Effector memory CD4-positive, alpha-beta T cell (primary cell): ENCODE measurements at places on chromosomes 16 and 17.

GRCh38 chr16:19655242-19655777 is 62.7 kb downstream of the KNOP1 start:
- no peak for DNase-seq

DNA sequence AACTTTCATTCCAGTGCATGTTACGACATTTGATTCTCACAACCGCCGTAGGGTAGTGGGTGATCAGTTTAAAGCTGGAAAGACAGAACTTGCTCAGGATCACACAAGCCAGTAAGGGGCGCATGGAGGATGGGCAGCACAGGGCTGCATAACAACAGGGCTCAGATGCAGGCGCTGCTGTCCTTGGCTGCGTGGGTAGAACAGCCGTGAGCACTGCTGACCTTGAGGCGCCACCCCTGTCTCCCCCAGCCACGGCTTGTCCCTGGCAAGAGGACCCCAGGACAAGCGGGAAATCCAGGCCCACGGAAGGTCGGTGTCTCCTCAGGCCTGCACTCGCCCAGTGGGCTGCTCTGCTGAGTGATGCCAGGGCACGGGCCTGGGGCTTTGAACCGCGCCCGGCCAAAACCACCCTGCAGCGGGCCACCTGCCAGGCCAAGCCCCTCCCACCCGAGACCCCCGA is 84.7 kb downstream of the LMF1 start:
- no peak for DNase-seq

- DNase-seq: no peak
These were observed 1.1 kb downstream of the MPP2 start for GRCh38 chr17:43905985-43906852.

DNA sequence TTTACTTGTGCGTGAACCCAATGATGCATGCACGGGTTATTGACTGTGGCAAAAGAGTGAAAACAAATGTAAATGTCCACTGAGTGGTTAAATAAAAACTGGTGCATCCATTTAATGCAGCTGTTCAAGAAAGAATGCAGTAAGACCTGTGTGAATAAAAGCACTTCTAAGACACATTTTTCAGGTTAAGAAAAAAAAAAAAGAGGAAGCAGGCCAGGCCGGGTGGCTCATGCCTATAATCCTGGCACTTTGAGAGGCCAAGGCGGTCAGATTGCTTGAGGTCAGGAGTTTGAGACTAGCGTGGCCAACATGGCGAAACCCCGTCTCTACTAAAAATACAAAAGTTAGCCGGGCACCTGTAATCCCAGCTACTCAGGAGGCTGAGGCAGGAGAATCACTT is 11.8 kb downstream of the CNGB1 start:
- DNase-seq: no peak

GRCh38 chr17:10447026-10447931 is 22.1 kb downstream of the MYH4 start:
- DNase-seq: no peak
